MM.1S (cell line): ENCODE measurements at places on chromosomes 16 and 17.

GRCh38 chr16:27618606-27619327 lies 68.8 kb downstream of the KATNIP start:
- no peaks in the 10 kb centered on the region for H3K27me3 ChIP-seq
- no peak overlapping the region for H3K4me3 ChIP-seq
- H3K36me3 ChIP-seq: no peaks in the 10 kb centered on the region
- DNase-seq: no peak

GRCh38 chr17:48552466-48553189 lies 7.7 kb upstream of the HOXB2 start:
- H3K4me1 ChIP-seq: no peaks in the 10 kb centered on the region
- DNase-seq: no peak
- H3K27me3 ChIP-seq: no peaks in the 10 kb centered on the region
- no peaks in the 10 kb centered on the region for H3K36me3 ChIP-seq
- H3K4me3 ChIP-seq: no peak overlapping the region
- no peak overlapping the region for H3K27ac ChIP-seq

GRCh38 chr16:30780549-30780948 lies 6.5 kb downstream of the ZNF629 start:
- no peak for DNase-seq
- no peaks in the 10 kb centered on the region for H3K36me3 ChIP-seq
- H3K27me3 ChIP-seq: no peaks in the 10 kb centered on the region
- no peaks in the 10 kb centered on the region for H3K4me1 ChIP-seq

DNA sequence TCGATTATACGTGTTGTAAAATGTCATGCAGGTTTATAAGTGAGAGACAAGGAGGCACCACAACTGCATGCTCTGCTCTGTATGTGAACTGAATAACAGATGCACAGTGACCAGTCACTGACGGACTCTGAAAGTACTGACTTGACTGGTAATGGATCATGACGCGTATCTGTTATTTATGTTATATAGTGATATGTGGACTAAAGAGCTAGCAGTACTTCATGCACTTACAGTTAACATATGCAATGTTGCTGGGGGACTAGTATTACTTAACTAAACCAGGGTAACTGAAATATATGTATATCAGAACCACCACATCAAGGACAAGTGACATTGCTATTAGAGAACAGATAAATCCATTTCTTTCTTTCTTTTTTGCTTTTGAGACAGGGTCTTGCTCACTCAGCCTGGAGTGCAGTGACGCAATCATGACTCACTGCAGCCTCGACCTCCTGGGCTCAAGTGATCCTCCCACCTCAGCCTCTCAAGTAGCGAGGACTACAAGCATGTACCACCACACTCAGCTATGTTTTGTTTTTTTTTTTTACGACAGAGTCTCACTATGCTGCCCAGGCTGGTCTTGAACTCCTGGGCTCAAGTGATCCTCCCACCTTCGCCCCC lies 17.2 kb downstream of the COIL start:
- peaks cover 10% of the 10 kb centered on the region; the same call in 1 of the 2 replicates for H3K36me3 ChIP-seq
- no peak overlapping the region for H3K27ac ChIP-seq
- H3K4me1 ChIP-seq: peaks cover 6% of the 10 kb centered on the region; the same call in 1 of the 2 replicates
- DNase-seq: no peak

GRCh38 chr17:82927661-82928601 lies 88.1 kb upstream of the ZNF750 start:
- H3K27ac ChIP-seq: no peak overlapping the region
- DNase-seq: no peak
- H3K4me1 ChIP-seq: no peaks in the 10 kb centered on the region
- no peak overlapping the region for H3K4me3 ChIP-seq
- no peaks in the 10 kb centered on the region for H3K27me3 ChIP-seq

DNA sequence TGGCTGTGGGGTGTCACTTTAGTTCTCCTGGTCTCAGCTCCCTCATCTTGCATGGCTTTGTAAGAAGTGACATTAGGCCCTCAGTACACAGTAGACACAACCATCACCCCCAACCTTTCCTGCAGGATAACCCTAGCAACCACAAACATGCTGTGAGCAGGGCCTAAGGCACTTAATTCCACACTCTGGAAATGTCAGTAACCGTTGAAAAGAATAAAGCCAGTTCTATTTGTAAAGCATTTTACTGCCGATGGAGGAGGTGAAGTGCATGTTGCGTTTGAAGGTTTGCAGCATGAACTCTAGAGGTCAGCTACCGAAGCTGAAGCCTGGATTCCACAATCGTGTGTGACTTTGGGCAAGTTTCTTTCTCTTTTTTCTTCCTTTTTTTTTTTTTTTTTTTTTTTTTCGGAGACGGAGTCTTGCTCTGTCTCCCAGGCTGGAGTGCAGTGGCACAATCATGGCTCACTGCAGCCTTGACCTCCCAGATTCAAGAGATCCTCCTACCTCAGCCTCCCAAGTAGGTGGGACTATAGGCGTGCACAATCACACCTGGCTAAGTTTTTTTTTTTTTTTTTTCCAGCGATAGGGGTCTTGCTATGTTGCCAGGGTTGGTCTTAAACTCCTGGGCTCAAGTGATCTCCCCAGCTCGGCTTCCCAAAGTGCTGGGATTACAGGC lies 26.1 kb upstream of the TOB1 start:
- H3K4me3 ChIP-seq: no peak overlapping the region
- no peaks in the 10 kb centered on the region for H3K27me3 ChIP-seq
- no peak overlapping the region for H3K27ac ChIP-seq
- H3K36me3 ChIP-seq: no peaks in the 10 kb centered on the region

- no peaks in the 10 kb centered on the region for H3K36me3 ChIP-seq
- H3K4me1 ChIP-seq: no peaks in the 10 kb centered on the region
- H3K27ac ChIP-seq: no peak overlapping the region
- peaks cover 52% of the 10 kb centered on the region for H3K27me3 ChIP-seq
- no peak for DNase-seq
Observed at GRCh38 chr16:88295671-88296436, 86.9 kb upstream of the ZNF469 start.

DNA sequence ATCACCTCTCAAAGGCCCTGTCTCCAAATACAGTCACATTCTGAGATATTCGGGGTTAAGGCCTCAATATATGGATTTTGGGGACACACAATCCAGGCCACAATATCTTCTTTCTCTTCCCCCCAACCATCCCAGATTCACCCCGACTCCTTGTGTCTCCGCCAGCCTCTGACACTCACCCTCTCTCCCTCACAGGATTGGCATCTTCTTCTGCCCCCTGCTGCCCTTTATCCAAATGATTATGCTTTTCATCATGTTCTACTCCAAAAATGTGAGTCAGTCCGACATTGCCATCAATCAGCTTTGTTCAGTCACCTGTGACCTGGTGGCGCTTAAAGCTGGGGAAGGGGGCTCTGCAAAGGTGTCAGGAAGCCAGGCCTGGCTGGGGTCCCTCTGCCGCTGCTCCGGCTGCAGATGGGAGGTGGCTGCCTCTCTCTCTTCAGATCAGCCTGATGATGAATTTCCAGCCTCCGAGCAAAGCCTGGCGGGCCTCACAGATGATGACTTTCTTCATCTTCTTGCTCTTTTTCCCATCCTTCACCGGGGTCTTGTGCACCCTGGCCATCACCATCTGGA lies 35.1 kb downstream of the GDE1 start:
- no peaks in the 10 kb centered on the region for H3K27me3 ChIP-seq
- DNase-seq: no peak
- H3K27ac ChIP-seq: no peak overlapping the region
- H3K36me3 ChIP-seq: no peaks in the 10 kb centered on the region

DNA sequence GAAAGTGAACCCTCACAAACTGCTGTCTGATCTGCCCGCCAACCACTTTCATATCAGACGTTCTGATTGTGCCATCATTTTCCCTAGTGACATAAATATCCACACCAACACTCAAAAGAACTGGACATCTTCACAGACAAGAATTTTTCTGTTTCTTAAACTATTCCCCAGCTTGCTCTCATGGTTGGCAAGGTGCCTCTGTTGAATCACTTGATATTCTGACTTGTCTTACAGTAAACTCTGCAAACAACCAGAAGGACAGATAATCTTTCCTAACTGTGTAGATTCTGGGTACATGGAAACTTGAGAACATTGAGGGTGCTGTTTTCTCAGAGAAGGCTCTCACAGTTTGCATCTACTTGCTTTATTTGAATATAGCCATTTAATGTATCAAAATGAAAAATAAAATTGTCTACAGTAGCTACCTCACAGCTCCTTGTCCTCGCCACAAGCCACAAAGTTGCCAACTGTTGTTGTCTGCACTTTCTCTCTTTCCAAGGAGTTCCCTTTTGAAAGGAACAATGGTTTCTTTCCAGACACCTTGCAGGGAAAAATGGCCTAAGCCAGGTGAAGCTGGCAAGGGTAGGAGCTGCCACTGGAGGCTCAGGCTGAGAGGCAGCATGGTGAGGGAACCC lies 46.0 kb upstream of the ADAMTS18 start:
- no peak overlapping the region for H3K4me3 ChIP-seq
- DNase-seq: no peak
- no peak overlapping the region for H3K27ac ChIP-seq
- no peaks in the 10 kb centered on the region for H3K36me3 ChIP-seq
- H3K27me3 ChIP-seq: no peaks in the 10 kb centered on the region
- no peaks in the 10 kb centered on the region for H3K4me1 ChIP-seq

DNA sequence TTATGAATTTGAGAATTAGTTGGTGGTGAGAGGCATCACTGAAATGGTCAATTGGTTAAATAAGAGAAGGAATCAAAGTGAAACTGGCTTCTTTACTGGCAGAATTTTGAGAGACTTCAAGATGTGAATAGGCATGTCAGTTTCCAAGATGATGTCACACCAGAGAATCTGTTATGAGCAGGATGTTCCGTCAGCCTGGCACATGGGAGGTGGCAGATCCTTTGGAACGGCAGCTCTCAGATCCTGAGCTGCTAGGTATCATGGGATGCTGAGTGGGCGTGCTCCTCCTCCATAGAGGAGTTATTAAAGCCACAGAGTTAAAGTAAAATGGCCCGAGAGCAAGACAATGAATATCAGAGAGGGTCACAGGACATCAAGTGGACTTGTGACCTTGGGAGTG lies 444.3 kb upstream of the HSBP1 start:
- H3K36me3 ChIP-seq: no peaks in the 10 kb centered on the region
- H3K27ac ChIP-seq: no peak overlapping the region
- H3K27me3 ChIP-seq: no peaks in the 10 kb centered on the region
- no peak for DNase-seq
- no peaks in the 10 kb centered on the region for H3K4me1 ChIP-seq

GRCh38 chr17:17740615-17741348 lies 59.5 kb downstream of the RAI1 start:
- no peak overlapping the region for H3K4me3 ChIP-seq
- no peaks in the 10 kb centered on the region for H3K27me3 ChIP-seq
- H3K27ac ChIP-seq: no peak overlapping the region
- no peaks in the 10 kb centered on the region for H3K4me1 ChIP-seq
- no peak for DNase-seq
- H3K36me3 ChIP-seq: no peaks in the 10 kb centered on the region

- H3K4me3 ChIP-seq: no peak overlapping the region
- H3K27me3 ChIP-seq: peaks cover 88% of the 10 kb centered on the region
Observed at GRCh38 chr17:202501-202951, 21.1 kb upstream of the DOC2B start.

DNA sequence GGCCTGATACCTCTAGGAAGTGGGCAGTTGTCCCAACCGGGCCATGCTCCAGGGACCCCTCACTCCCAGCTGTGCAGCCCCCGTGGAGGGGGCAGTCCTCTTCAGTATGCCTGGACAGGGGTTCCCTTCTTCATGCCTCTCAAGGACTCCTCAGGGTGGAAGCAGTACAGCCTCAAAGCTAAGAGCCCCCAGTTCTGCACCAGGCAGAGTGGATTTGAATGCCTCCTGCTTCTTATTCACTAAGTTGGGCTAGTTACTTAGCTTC lies 23.9 kb upstream of the ST6GALNAC1 start:
- no peaks in the 10 kb centered on the region for H3K36me3 ChIP-seq
- H3K4me1 ChIP-seq: peaks cover 6% of the 10 kb centered on the region
- peaks cover 6% of the 10 kb centered on the region; the same call in 1 of the 2 replicates for H3K27me3 ChIP-seq
- no peak overlapping the region for H3K27ac ChIP-seq
- DNase-seq: no peak

DNA sequence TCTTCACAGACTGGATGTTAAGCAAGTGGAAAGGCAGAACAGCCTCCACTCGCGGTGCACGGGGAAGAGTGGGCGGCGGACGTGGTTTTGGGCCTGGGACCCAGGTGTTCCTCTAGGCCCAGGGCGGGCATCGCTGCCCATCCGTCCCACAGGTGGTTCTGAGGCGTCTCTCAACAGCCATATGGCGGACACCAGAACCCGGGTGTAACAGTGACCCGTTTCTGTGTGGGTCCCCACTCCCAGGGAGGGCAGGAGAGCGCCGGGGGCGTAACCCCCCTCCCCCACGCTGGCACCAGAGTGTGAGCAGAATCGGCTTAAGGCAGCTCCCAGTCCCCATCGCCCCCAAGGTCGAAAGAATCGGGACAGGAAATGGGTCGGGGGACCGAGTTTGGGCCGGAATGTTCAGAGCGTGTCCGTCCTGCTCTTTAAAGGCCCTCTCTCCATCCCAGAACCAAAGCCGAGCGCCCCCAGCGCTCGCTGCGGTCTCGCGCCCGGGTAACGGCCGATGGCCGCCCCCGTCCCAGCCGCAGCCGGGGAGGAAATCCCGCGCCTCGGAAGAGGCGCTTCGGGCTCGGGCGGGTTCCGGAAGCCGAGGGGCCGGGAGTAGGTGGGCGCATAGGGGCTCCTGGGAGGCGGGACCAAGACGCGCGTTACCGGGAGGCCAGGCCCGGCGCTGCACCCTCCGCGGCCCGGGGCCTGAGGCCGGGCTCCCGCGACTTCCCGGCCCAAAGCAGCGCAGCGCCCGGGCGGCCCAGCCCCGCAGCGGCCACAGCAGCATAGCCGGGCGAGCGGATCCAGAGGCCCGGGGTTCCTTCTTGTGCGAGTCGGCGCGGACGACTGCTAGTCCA lies at the start of gene TK2:
TSS of gene TK2 (minus strand) at position 839 of the 848 bp plus-strand sequence. CDS start at position 778, 61 bp downstream.
- H3K4me1 ChIP-seq: peaks cover 39% of the 10 kb centered on the region
- H3K27ac ChIP-seq: peak within 1 kb of the TSS; percentile 81; the same call in 1 of the 2 replicates
- no peaks in the 10 kb centered on the region for H3K36me3 ChIP-seq
- DNase-seq: peak; percentile 65
- peak within 1 kb of the TSS; percentile 69 for H3K4me3 ChIP-seq

- no peak overlapping the region for H3K27ac ChIP-seq
- H3K4me3 ChIP-seq: no peak overlapping the region
- H3K36me3 ChIP-seq: no peaks in the 10 kb centered on the region
- H3K27me3 ChIP-seq: peaks cover 74% of the 10 kb centered on the region
- DNase-seq: no peak
Observed at GRCh38 chr16:85464383-85465305, 148.5 kb upstream of the GSE1 start.
